RCC 7860 (cell line): ENCODE measurements at places on chromosomes 5 and 9.

- DNase-seq: no peak
Observed at GRCh38 chr5:37121465-37121864, 127.7 kb downstream of the CPLANE1 start.

DNA sequence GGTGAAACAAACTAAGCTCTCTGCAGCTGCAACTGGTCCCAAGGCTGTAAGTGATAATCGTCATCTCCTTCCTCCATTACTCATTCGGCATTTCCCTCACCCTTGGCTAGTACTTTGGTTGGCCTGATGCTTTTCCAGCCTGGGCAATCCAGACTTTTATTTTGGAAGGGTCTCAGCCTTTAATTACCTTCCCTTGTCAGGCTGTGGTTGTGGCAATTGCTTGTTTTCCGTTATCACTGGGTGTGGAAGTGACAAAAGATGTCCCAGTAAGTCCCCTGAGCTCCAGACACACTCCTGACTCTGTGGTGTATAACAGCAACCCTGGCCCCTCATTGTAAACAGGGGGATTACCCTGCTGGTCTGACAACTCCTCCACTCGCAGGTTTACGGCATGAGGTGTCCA lies 6.3 kb upstream of the FAF2 start:
- peak; percentile 30 for DNase-seq

DNA sequence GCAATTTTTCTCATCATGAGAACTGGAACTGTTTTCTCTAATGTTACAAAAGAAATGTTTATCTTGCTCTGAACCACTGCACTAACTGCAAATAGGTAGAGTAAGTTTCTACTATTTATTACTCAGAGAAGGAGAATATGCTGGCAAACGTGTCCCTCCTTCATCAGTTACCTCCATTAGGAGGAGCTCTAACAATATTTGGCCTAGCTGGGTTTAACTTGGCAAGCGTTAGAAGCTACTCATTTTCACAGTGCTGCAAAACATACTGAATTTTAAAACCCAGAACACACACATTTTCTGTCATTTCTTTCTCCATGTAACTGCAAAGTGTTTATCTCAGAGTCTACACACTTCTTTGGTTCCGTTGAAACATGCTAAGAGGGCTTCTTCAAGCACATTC lies 101.0 kb upstream of the GABRG2 start:
- no peak for DNase-seq

DNA sequence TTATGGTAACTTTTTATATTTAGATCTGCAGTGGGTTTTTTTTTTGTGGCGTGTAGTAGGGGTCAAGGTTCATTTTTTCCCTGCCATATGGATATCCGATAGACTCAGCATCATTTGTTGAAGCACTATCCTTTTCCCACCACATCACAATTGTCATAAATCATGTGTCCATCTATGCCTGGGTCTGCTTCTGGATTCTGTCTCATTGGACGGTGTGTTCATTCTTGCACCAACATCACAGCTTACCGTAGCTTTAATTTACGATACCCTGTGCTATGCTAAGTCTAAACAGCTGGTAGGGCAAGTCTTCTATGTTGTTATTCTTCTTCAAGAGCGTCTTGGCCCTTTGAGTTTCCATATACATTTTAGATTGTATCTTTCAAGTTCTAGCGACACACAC lies 175.0 kb downstream of the RGS3 start:
- no peak for DNase-seq

DNA sequence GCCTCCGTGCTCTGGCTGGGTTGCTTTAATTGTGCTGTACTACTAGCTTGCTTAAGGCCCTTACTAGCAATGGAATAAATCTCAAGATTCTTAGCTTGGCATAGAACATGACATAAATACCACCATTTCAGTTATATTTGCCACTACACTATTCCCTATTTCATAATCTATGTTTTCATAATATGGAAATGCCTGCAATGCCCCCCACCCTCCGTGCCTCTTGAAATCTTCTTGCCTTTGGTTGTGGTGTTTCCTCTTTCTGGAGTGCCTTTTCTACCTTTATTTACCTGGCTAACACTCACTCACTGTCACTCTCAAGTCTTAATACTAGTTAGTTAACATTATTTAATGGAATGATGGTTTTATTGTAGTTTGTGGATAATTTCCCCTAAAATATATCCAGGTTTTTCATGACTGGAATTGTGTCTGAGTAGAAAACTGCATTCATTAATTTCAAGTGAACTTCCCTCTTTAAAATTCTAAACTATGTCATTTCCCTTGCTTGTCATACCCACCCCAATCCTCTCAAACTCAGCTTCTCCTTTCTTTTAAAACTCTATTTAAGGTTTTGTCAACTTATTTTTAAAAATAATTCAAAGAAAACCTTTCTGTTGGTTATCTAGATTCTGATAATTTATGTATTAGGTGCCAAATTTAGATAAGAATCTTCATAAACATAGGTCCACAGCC lies 521.7 kb upstream of the DAB2 start:
- DNase-seq: no peak

DNA sequence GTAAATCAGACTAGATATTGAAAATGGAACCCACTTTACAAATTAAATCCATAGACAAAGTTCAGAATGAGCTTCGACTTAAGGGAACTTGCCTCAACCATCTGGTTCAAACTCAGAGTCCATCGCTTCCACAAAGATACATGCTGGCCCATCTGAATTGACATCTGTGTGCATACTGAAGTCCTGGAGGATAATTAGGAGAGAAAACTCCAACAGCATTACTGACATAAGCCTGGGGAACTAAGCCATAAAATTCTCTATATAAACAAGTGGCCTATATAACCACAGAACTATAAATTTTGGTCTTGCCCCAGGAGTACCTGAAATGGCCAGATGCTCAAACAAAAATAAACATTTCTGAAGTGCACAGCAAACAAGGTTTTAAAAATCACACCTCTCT lies 94.4 kb downstream of the IZUMO3 start:
- no peak for DNase-seq

DNA sequence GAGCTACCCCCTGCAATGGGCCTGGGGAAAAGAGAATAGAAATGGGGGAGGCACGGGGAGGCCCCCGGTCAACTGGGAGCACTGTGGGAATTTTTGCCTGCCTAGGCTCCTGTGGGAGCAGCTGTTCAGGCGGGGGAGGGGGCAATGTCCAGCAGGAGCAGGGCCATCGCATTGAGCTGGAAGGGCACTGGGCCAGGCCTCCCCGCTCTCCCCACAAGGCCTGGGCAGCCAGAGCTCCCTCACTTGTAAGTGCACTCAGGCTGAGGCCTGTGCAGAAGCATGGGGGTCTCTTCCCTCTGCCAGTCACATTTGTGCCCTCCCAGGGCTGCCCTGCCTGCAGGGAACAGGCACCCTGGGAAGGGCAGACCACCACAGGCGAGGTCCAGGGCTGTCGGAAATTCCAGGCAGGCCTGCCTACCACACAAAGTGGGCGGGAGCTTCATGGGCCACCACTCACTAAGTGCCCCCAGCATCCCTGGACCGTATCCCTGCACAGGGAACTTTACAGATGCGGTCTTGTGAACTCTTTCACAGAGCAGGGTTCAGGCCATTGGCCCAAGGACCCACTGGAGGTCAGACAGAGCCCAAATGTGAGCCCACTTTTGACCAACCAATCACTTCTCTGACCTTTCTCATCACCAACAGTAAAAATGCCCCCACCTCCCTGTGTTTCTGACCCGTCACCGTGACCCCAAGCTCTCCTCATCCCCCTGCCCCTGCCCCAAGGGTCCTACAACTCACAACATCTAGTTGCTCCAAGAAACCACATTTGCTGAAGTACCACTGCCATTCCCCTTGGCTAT lies 1.0 kb upstream of the CFAP157 start:
- no peak for DNase-seq

GRCh38 chr9:114396558-114397218 lies 8.9 kb upstream of the AKNA start:
- DNase-seq: no peak

- no peak for DNase-seq
Observed at GRCh38 chr5:68915079-68915478, 178.7 kb upstream of the SLC30A5 start.

DNA sequence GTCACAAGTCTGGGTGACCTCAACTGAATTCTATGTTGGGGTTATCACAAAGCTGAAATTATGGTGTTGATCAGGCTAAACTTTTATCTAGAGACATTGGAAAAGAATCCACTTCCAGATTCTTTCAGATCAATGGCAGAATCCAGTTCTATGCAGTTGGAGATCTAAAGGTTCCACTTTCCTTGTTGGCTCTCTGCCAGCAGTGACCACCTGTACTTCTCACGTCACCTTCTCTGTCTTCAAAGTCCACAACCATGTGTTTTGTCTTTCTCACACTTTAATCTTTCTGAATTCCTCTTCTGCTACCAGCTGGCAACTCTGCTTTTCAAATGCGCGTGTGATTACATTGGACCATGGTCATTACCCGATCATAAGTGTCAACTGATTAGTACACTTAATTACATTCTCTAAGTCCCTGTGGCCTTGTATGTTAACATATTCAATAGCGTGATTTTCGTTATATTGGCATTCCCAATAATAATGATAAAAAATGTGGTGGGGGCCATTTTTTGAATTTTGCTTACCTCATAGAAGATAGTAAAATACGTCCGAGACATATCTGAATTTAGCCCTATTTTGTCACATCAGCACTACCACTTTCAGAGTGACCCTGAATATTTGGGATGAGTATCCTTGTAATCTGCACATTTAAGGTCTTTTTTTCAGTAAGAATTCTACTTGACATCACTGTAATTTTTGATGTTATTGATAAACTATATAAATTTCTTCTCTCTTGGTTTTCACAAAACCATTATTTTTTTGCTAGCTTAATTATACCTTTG lies 73.7 kb upstream of the PRDM9 start:
- no peak for DNase-seq

- no peak for DNase-seq
Observed at GRCh38 chr5:41532485-41532884, 22.1 kb upstream of the PLCXD3 start.

DNA sequence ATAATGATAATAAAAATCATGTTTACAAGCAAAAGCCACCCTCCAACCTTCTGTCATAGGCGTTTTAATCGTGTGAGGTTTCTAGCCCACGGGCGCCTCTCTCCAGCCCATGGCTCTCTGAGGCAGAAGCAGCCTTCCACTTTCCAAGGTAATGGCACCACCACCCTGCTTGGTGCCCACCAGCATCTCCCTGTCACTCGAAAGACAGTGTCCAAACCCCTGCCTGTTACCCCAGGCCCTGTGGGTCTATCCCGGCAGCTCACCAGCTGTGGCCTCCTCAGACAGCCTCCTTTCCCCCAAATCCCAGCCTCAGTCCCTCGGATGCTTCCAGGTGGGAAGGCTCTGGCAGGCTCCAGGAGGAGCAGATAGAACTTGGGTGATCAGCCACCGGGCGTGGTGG lies 123.8 kb upstream of the LPCAT1 start:
- no peak for DNase-seq

DNA sequence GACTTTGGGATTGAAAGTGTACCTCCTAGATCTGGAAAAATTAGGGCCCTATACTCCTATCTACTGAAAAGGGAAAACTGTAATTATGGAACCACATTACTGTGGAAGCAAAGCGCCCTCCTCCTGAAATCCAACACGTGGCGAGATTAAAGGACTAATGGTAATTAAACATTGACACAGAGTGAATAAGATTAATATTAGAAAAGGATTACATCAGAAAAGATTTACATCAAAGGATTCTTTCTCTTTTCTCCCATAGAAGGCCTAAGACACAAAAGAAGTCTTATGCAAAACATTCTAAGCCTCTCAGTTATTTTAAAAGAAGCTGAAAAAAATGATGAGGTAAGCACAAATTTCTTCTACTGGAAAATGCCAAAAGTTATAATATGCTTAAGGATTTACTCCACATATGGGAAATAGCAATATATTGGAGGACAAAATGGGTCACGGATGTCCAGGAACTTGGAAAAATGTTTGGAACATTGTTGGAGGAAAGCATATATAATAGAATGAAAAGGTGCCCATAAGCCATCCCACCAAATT lies 227.8 kb downstream of the TRPM3 start:
- DNase-seq: no peak

DNA sequence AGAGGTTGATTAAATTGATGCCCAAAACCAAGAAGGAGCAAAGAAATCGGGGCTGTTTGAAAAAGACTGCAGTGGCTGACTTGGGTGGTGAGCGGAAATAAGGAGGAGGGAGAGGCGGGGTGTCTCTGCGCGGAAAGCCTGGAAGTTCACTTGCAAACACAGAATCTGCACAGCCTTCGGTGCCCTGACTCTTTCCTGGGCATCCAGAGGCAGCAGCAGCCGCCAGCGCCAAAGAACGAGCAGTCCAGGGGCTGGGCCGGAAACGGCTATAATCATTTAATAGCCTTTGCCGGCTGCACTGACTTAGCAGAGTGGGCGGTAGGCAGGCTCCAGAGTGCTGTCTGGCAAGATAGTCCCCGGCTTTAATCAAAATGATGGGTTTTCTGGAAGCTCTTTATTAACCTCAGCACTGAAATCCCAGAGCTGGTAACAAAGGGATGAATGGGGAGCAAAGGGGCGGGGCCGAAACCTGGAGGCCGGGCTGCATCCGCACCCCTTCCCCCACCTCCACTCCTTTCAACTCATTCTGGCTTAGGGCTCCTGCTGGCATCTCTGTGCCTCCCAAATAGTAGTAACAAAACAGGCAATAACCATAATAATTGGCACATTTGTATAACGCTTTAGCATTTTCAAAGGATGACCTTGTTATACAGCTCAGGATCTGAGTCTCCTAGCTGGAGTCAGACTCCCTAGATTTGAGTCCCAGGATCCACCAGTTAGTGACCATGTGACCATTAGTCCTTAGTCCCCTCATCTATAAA lies 35.7 kb downstream of the PCDHAC2 start:
- no peak for DNase-seq

DNA sequence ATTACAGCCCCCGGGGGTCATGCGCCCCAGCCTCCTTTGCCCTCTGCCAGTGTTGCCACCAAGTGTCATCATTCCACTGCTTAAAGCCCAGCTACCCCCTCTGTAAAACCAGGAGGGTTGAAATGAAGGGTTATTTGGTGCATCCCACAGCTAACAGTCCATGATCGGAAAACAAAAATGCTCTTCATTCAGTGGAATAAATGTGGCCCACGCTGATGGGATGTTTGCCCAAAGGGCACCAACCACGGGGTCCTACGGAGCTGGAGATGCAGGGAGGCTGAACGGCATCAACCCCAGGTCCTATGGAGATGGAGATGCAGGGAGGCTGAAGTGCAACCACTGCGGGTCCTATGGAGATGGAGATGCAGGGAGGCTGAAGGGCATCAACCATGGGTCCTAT lies 218.5 kb upstream of the IRX1 start:
- no peak for DNase-seq

DNA sequence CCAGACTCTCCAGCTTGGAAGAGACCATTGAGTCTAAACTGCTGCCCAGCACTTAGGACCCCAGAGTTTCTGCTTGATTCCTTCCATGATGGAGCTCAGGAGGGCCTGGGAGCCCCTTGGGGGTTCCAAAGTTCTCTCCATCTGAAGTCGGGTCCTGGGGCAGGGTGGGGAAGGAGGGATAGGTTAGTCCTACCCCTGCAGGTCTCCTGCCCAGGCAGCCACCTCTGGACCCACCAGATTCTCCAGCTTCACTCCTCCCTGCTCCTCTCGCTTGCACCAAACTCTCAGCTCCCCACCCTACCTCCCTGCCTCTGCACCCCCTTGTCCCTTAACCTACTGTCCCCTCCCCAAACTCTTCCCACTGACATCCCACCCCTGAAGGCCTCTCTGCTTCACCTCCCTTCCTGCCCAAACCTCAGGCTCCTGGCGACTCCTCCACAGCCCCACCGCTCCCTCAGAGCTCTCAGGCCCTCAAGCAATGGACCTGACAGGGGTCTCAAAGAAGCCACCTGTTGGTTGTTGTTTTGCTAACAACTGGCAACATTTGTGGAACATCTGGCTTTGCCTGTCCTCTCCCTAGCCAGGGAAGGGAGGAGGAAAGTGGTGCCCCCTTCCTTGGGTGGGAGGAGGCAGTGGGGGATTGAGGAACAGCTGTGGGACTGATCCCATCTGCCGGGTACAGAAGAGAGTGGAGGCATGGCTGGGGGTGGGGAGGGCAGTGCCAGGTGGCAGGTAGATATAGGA lies 137.5 kb downstream of the RGS3 start:
- DNase-seq: no peak
